T1000 (cell line): ENCODE measurements at places on chromosomes 11 and 22.
A peak's percentile ranks its signal among the peaks of the same experiment; 100 is the strongest.

- no peak for DNase-seq
These were observed 73.7 kb downstream of the JAM3 start for GRCh38 chr11:134142536-134142935.

- no peak for DNase-seq
These were observed 29.9 kb downstream of the TPST2 start for GRCh38 chr22:26559961-26560575.

GRCh38 chr11:119368121-119369034 is 13.1 kb downstream of the USP2 start:
- no peak for DNase-seq

- peak; percentile 32 for DNase-seq
These were observed 61.0 kb upstream of the PLET1 start for GRCh38 chr11:112321501-112322172.

GRCh38 chr22:42307806-42308563 is 37.5 kb upstream of the TCF20 start:
- no peak for DNase-seq

DNA sequence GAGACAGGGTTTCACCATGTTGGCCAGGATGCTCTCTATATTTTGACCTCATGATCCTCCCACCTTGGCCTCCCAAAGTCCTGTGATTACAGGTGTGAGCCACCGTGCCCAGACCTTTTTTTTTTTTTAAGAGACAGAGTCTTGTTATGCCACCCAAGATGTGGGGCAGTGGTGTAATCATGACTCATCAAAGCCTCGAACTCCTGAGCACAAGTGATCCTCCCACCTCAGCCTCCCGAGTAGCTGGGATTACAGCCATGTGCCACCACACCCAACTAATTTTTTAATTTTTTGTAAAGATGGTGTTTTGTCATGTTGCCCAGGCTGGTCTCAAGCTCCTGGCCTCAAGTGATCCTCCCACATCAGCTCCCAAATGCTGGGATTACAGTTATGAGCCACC is 37.9 kb downstream of the IZUMO1R start:
- DNase-seq: no peak

- no peak for DNase-seq
These were observed 5.4 kb downstream of the PDE2A start for GRCh38 chr11:72668629-72669347.

DNA sequence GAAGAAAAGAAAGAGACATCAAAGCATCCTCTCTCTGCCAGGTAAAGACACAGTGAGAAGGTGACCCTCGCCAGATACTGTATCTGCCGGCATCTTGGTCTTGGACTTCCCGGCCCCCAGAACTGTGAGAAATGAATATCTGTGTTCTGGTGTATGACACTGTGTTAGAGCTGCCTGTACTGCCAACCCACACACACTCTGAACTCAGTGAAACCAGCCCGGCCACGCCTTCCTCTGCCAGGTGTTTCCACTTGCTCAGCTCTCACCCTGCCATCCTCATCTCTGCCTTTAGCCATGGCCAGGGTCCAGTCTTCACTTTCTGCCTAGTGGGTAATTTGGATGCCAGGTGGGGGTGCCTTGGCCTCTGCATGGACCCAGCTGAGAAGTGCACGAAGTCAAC is 24.0 kb downstream of the CBX7 start:
- no peak for DNase-seq

- DNase-seq: no peak
These were observed 961.8 kb upstream of the CCDC90B start for GRCh38 chr11:84247926-84248325.

DNA sequence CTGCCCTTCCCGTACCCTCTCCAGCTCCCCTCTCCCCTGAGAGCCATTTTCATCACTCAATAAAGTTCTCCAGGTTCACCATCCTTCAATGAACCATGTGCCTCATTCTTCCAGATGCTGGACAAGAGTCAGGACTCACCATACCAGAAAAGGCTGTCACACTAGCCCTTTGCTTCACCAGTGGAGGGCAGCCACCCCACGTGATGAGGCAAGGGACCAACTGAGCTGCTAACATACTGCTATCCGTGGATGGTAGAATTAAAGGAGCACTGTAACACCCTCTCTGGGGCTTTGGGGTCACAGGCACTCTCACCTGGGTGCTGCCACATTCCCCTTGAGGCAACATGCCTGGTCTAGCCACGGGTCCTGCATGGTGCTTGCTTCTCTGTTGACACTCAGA is 13.1 kb upstream of the OR5I1 start:
- no peak for DNase-seq

DNA sequence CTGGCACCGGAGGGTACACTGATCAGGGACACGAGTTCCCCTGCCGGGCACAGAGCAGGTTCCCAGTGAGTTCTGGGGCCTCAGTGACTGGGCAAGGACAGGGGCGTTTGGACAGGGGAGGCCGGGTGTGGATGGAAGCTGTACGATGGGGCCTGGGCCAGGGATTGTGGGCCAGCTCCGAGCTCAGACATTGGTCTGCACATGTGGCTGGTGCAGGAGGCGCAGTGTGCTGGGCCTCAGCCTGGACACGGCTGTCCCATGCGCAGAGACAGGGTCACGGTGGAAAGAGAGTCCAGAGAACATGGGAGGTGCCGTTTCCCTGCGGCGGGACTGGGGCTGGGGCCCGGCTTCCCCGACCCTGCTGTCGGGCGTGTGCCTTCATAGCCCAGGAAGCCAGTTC is 60.7 kb downstream of the CDKN1C start:
- DNase-seq: no peak

GRCh38 chr11:126226334-126227084 is 14.9 kb downstream of the FAM118B start:
- DNase-seq: no peak

- DNase-seq: no peak
These were observed 348.1 kb downstream of the ETS1 start for GRCh38 chr11:128239306-128239705.

DNA sequence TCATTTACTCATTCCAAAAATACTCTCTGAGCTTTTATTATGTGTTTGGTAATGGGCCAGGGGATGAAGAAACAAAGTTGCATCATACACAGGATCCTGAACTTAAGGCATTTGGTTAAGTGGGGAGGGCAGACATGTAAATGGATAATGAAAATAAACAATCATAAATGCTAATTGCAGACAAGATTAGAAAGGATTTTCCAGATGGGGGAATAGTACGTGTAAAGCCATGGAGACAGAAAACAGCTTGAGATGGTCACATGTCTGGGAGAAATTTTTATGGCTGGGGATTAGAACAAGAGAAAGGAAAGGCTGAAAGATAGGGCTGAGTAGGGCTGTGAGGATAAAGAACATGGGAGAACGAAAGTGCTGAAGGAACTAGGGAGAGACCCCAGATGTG is 534.3 kb upstream of the LARGE1 start:
- DNase-seq: no peak

DNA sequence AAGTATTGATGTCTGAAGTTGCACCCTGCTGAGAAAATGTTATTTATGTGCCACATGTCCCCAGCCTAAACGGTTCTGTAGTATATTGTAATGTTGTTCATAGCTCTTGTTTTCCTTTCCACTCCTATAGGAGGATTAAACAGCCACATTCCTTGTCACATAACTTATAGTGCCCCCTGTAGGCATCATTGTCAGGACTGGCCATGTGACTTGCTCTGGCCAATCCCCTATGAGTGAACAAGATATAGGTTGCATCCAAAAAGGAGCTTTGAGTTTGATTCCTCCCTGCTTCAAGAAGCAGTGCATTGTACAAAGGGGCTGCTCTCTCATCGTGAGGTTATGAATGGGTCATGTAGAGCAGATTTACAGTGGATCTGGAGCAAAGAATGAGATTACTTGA is 717.6 kb upstream of the ANO5 start:
- no peak for DNase-seq

- no peak for DNase-seq
These were observed at the start of gene DNAJB13 for GRCh38 chr11:73950869-73951710. DNAJB13 (plus strand) TSS chr11:73951026; CDS start chr11:73951070, 44 bp downstream.

DNA sequence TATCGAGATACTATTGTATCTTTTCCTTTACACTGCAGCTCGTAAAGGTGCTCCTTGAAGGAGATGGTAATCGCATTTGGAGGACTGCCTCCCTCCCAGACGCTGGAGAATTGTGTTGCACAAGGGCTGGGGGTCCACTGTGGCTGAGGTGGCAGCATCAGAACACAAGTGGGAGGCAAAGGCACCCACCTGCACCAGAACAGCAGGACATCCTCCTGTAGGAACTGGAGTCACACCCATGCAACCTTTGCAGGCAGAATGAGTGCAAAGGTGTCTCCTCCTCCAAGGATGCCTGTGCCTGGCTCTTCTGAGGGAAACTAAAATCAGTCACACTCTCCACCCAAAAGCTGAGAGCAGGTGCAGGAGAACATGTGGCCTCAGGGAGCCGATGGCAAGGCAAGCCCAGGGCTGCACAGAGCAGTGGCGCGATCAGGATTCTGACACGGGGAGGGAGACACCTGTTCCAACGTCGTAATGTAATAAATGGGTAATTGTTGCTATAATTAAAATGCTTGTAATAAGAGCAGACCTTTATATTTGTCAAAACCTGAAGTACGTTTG is 1501.4 kb downstream of the TBC1D22A start:
- DNase-seq: no peak

- no peak for DNase-seq
These were observed 40.5 kb upstream of the RIC3 start for GRCh38 chr11:8209208-8209807.

DNA sequence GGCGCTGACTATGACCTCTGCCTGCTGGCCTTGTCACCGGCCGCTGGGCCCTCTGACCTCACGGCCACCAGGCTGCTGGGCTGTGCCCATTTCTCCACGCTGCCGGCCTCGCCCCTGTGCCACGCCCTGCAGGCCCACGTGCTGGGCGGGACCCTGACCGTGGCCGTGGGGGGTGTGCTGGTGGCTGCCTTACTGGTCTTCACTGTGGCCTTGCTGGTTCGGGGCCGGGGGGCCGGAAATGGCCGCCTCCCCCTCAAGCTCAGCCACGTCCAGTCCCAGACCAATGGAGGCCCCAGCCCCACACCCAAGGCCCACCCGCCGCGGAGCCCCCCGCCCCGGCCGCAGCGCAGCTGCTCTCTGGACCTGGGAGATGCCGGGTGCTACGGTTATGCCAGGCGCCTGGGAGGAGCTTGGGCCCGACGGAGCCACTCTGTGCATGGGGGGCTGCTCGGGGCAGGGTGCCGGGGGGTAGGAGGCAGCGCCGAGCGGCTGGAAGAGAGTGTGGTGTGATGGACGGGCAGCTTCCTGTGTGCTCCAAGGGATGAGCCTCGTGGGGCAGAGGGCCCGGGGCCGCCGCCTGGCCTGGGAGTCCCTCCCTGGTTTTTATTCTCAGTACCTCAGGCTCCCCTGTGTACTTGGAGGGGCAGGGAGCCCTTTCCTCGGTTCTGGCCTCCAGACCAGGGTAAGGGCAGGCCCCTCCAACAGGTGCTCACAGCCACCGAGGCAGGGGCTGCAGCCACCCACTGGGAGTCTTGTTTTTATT is 3.0 kb downstream of the LRFN4 start:
- no peak for DNase-seq

- DNase-seq: no peak
These were observed 24.8 kb downstream of the CNTF start for GRCh38 chr11:58647141-58647699.

DNA sequence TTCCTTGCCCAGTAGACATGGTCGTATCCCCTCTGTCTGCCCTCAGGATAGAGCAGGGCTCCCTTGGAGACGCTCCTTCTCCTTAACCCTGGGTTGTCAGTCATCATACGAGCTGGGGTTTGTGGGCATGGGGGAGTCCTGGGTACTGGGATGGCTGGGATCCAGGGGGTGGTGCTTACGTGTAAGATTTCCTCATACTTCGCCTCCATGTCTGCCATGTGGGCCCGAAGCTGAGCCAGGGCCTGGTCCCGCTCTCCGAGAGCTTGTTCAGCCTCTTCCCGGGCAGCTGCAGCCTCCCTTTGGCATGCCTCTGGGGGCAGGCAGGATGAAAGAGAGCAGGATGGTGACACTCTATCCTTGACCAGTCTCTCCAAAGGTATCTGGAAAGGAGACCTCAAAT is 5.3 kb downstream of the NHERF4 start:
- DNase-seq: no peak

DNA sequence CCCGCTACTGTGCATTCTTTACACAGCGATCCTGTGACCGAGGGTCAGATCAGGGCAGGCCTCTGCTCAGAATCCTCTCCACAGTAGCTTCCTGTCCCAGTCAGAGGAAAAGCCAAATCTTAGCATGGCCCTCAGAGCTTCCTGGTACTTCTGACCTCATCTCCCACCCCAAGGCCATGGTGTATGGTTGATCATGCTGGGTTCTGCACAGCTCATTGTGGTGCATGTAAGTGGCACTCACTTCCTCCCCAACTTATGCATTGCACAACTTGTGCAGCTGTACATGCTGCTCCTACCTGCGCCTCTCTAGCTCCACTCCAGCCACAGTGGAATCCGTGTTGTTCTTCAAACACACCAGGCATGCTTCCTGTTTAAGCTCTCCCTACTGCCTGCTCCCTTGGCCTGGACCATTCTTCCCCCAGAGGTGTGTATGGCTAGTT is 20.3 kb downstream of the BMAL1 start:
- DNase-seq: no peak

DNA sequence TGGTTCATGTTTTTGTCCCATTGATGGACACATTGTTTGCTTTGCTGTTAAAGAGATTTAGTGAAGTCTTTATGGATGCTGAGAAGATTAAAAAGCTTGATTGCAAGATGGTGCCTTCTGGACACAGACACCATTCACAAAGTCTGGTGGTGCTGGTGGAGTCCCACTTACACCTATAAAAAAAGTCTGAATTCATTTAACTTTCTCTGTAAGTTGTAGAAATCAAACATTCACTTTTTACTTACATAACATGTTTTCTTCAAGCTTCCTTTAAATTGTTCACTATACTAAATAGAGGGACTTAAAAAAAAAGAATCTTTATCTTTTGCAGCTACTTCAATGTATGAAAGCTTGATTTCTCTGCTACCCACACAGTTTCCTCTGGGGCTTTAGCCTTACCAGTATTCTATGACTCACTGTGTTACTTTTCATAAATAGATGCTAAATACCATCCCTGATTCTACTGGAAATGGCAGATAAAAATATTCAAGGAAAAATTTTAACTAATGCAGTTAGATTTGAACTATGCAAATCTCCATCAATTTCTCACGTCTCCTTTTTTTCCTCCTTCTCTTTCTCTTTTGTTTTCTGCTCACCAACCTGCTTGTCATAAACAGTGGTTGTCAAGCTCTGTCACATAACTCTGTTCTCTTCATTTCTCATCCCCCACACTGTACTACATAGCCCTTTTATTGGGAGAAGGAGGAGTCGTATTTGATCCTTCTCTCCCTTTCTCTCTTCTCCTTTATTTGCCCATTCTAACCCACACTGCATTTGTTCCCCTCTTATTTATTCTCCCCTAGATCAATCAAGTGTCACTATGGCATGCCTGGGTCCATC is 89.7 kb downstream of the FAM76B start:
- DNase-seq: no peak

- DNase-seq: no peak
These were observed 1399.9 kb downstream of the BRD1 start for GRCh38 chr22:48427731-48428211.

DNA sequence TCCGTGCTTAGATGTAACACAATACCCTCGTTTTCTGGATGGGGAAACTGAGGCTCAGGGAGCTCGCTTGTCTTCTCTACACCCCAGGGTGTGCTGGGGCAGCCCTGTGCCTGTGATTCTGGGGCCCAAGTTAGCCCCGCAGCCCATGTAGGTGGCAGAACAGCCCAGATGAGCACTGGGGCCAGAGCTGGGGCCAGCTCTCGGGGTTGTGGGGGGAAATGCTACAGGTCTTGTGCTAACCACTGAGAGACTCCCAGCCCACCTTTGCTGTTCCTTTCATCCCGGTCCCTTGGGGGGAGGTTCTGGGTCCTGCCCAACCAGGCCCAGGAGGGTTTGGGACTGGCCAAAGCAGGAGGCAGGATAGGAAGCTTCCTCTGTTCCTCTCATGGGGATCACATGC is 13.5 kb downstream of the MYEOV start:
- DNase-seq: no peak

- DNase-seq: no peak
These were observed 38.9 kb downstream of the LINC01488 start for GRCh38 chr11:69520186-69520916.
